CD8-positive, alpha-beta memory T cell (primary cell): ENCODE measurements at places on chromosomes 12 and 14.

- no peak for DNase-seq
Observed at GRCh38 chr14:50059763-50060616, 56.4 kb downstream of the VCPKMT start.

DNA sequence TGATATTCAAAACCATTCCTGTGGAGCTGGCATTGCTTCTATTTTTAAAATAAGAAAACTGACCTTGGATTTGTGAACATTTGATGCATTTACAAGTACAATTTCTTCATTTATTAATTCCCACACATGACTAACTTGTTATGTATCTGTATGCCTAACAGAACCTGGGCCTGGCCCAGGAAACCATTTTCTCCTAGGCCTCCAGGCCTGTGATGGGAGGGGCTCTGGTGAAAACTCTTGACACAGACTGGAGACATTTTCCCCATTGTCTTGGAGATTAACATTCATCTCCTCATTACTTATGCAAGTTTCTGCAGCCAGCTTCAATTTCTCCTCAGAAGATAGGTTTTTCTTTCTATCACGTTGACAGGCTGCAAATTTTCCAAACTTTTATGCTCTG is 42.0 kb downstream of the GLIPR1L2 start:
- DNase-seq = no peak

DNA sequence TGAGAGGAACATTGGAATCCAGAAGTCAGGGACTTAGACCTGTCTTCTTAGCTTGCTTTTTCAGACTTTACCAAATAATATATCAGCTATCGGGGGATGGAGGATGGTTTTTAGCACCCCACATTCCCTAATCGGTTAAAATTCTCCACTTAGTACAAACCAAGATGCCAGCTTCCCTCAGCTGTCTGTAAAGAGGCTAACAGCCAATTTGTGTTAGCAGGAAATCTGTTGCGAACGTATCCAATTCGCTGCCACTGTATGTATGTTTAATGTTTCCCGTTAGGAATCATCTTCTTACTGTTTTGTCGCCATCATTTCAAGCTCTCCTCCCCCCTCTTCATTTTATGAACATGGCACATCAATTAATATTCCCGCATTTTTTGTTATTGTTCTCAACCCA is 289.0 kb downstream of the BCL11B start:
- no peak for DNase-seq

DNA sequence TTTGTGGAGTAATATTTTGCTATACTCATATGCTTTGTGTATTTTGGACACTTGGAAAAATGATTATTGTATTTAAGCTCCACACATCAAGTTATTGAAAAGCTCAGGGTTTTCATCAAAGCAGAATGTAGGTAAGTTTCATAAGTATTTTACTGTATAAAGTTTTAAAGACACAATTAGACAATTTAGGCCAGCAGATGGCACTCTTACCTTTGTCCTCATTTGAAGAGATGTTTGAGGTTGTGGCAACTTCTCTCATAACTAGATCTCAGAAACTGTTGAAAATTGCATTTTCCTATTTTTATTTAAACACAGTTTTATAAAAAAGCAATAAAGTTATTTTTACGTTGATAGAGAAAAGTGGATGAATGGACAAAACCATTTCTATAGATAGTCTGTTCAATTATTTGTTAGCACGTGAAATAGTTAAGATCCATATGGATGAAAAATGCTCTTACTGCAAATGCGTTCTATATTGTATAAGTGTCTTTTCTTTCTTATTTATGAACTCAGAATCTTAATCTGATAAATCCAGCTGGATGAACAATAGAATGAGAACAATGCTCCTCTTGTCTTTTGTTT is 300.0 kb downstream of the AEBP2 start:
- no peak for DNase-seq

GRCh38 chr12:114789821-114790220 is 105.8 kb upstream of the TBX3 start:
- DNase-seq = no peak

GRCh38 chr14:74429221-74429691 is 3.2 kb upstream of the SYNDIG1L start:
- DNase-seq = no peak

DNA sequence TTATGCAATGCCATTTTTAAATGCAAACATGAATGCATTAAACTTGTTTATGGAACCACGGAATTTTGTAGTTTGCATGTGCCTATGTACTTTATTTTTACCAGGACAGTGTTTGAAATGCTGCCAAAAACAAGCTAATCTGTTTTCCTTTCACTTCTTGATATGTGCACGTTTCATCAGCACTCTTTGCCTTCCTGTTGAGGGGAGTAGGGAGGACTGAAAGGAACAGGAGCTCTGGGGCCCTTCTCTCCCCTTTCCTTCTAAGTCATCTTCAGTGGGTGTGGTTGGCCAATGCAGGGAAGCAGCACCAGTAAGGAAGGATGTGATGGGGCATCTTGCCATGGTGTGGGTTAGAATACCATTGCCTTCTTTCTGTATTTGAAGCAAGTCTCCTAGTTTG is 12.1 kb upstream of the PPP4R4 start:
- DNase-seq = no peak

- DNase-seq = no peak
Observed at GRCh38 chr14:57136669-57137328, 131.9 kb downstream of the EXOC5 start.

GRCh38 chr12:31603546-31604009 is 12.6 kb upstream of the DENND5B start:
- DNase-seq = no peak

DNA sequence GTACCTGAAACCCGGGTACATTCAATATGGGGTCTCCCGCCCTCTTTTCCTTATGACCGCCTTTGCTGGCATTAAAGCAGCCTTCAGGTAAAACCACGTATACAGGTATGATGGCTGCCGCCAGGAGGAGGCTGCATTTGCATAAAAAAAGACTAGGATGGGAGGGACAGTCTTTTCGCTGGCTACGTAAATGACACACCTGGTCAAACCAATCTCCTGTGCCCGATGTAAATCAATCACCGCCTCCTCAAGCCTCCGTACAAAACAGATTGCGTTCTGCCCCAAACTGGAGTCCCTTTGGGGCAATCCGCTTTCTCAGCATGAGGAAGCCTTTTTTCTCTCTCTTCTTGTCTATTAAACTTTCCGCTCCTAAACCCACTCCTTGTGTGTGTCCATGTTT is 8.1 kb upstream of the ALDH1L2 start:
- DNase-seq = no peak

GRCh38 chr14:78319887-78320635 is 149.9 kb downstream of the NRXN3 start:
- no peak for DNase-seq

GRCh38 chr14:51448831-51449670 is 202.7 kb upstream of the FRMD6 start:
- DNase-seq = no peak

DNA sequence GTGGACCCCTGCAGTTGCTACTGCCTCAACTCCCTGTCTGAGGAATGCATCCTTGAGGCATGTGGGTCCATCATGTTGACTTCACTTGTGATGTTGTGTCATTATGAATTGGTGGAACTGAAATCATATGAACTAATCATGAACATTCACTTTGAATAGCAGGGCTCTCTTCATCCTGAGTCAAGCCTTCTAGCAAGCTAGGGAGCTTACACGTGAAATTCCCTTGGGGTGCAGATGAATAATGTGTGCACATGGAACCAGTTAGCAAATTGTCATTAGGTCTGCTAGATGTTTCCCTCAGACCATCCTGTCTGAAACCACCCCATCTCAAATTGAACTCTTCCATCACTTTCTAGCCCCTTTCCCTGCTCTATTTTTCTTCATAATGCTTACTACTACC is 3.6 kb downstream of the COQ6 start:
- no peak for DNase-seq

DNA sequence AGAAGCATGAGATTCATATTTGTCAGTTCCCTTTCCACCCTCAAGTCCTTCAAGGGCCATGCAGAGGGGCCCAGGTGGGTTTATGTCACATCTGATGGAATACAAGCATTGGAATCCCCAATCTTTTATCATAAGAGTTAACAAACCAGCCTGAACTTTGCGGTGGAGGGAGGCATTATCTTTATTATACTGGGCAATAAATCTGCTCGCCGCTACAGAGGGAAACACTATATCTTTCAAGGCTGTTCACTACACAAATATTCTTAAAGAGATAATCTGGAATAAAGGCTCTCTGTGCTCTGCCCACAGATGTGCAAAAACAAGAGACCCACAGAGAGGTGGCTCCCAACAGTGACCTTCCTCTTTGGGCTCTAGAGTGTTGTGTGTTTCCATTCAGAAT is 153.6 kb upstream of the PLEKHA5 start:
- no peak for DNase-seq

DNA sequence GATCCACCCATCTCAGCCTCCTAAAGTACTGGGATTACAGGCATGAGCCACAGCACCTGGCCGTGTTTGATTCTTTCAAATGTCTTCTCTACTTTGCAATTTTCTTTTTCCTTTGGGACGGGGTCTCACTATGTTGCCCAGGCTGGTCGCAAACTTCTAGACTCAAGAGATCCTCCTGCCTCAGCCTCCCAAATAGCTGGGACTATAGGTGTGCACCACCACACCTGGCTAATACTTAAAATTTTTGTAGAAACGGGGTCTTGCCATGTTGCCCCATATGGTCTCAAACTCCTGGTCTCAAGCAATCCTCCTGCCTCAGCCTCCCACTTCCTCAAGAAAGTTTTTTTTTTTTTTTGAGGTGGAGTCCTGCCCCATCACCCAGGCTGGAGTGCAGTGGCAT is 1.7 kb downstream of the GATC start:
- no peak for DNase-seq

- DNase-seq = no peak
Observed at GRCh38 chr12:109872-110271, 43.3 kb downstream of the IQSEC3 start.

- DNase-seq = no peak
Observed at GRCh38 chr12:115466076-115466475, 782.1 kb upstream of the TBX3 start.

DNA sequence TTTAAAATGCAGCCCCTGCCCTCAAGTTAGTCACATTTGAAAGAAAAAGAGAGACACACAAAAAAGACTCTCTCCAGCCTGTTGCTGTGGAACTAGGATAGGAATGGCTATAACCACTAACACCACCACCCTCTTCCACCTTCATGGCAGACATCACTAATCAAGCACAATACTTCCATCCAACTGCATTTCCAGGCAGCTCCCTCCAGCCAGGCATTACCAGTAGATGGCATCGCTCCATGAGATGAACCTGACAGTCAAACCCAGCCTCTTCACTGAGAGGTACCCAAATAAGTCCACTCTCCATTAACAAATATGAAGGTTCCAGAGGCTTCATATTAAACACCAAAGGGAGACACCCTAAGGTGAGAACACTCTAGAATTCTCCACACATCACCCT is 24.4 kb downstream of the SLC8B1 start:
- no peak for DNase-seq

- no peak for DNase-seq
Observed at GRCh38 chr14:54599966-54600716, 33.2 kb downstream of the SAMD4A start.

GRCh38 chr12:56947633-56948456 is 9.6 kb downstream of the RDH16 start:
- DNase-seq = no peak

DNA sequence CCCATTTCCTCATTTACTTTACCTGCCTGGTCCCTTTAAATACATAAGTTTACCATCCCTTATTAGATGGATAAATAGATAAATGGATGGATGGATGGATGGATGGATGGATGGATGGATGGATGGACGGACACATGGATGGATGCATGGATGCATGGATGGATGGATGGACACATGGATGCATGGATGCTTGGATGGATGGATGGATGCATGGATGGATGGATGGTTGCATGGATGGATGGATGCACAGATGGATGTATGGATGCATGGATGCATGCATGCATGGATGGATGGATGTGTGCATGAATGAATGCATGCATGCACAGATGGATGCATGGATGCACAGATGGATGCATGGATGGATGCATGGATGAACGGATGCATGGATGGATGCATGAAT is 93.6 kb downstream of the DPF3 start:
- DNase-seq = no peak

DNA sequence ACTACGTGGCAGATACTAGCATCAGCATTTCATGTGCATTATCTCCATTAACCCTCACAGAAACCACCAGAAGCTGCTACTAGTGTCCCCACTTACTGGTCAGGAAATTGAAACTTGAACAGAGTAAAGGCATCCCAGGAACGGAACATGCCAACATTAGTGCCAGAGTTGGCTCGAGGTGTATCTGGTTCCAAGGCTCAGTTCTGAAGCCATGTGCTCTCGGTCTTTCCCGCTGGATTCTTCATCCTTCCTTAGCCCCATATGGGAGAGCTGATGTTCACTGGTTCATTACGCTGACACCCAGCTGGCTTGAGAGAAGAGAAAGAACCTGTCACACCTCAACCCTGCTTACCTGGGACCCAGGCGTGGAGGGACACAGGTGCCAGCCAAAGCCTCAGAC is 91.5 kb downstream of the TBX5 start:
- DNase-seq = no peak

GRCh38 chr14:68643673-68644072 is 149.2 kb downstream of the ZFP36L1 start:
- no peak for DNase-seq

DNA sequence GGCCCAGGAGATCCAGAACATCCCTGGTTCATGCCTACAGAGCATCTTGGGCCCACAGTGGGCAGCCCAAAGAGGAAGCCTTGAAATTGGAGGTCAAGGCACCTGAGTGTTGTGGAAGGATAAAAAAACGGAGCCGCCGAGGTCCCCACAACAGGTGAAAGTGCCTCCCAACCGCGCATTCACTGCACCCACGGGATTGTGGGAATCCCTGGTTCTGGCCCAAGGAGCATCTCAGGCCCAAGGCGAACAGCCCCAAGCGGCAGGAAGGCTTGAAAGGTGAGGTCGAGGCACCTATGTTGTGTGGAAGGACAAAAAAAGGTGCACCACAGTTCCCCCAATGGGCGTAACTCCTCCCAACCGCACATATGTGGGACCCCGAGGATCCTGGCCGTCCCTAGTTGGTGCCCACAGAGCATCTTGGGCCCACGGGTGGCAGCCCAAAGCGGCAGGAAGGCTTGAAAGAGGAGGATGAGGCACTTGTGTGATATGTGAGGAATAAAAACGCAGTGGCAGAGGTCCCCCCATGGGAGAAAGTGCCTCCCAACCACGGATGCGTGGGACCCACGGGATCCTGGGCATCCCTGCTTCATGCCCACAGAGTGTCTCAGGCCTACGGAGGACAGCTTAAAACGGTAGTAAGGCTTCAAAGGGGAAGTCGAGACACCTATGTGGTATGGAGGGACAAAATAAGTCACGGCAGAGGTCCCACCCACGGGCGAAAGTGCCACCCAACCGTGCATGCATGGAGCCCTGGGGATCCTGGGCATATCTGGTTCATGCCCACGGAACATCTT is 583.9 kb downstream of the ALG10 start:
- DNase-seq = no peak

DNA sequence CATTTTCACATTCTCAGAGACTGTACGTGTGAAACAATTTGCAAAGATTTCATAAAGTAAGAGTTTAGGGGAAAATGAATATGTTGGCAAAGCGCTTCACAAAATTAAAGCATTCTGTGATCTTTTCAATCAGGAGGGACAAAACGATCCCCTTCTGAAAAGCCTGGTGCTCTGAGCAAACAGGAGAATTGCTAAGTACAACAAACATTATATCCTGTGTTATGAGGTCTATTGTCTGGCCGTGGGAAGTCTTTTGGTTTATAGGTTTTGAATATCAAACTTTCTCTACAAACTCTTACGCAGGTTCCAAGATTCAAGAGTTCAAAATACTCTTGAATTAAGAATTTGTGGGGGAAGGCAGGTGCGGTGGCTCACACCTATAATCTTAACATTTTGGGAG is 7.2 kb upstream of the FOXN3 start:
- DNase-seq = no peak
